A549 treated with RU486 at 1 μM for 4 hours (cell line): ENCODE measurements at places on chromosomes 6 and 20. TPM values are rescaled to one million over a fixed set of nuclear protein-coding genes. Genes with fewer than 3 reads are reported as not detected.

IMPG1 gene
- total RNA-seq, result not detected in 5 replicates

SLC35D3 gene
- 0.07 to 0.15 TPM (median 0.07 TPM) in 3 of 5 replicates, not detected in the others for total RNA-seq

PTGIS gene
- 0.07 TPM in 2 of 5 replicates, not detected in the others for total RNA-seq

SLC22A2 gene
- 0.10 to 0.23 TPM in 2 of 5 replicates, not detected in the others for total RNA-seq

PDYN gene
- total RNA-seq, result 0.06 TPM in 1 of 5 replicates, not detected in the others

HEY2 gene
- total RNA-seq, result 0.06 to 0.08 TPM in 2 of 5 replicates, not detected in the others

IRAK1BP1 gene
- total RNA-seq, result 0.64 to 0.87 TPM (median 0.74 TPM) in 5 replicates

LRRC1 gene
- 4.7 to 6.4 TPM (median 6.0 TPM) in 5 replicates for total RNA-seq

BTN1A1 gene
- total RNA-seq, result not detected in 5 replicates
